Articular chondrocyte of knee joint (primary cell): ENCODE measurements at places on chromosomes 2 and 18. TPM values are rescaled to one million over a fixed set of nuclear protein-coding genes. Genes with fewer than 3 reads are reported as not detected.

Gene HOXD13
- total RNA-seq: 0.11 and 0.13 TPM in 2 replicates

Gene NDC80
- total RNA-seq: 15.2 and 29.0 TPM in 2 replicates

Gene TEX261
- 42.3 and 48.0 TPM in 2 replicates for total RNA-seq

Gene TMEM37
- total RNA-seq: 0.26 and 0.76 TPM in 2 replicates

Gene ASXL3
- not detected in 2 replicates for total RNA-seq

Gene FAHD2B
- total RNA-seq: 6.3 and 9.3 TPM in 2 replicates

Gene PPP1R1C
- total RNA-seq: 2.2 and 3.8 TPM in 2 replicates

Gene GCA
- 6.4 and 9.2 TPM in 2 replicates for total RNA-seq

Gene OTOS
- total RNA-seq: not detected in 2 replicates
